ENCODE measurements at places on chromosomes 3 and 15.

- no peak for DNase-seq
Measured at GRCh38 chr3:25468866-25469319, 40.8 kb downstream of the RARB start.

DNA sequence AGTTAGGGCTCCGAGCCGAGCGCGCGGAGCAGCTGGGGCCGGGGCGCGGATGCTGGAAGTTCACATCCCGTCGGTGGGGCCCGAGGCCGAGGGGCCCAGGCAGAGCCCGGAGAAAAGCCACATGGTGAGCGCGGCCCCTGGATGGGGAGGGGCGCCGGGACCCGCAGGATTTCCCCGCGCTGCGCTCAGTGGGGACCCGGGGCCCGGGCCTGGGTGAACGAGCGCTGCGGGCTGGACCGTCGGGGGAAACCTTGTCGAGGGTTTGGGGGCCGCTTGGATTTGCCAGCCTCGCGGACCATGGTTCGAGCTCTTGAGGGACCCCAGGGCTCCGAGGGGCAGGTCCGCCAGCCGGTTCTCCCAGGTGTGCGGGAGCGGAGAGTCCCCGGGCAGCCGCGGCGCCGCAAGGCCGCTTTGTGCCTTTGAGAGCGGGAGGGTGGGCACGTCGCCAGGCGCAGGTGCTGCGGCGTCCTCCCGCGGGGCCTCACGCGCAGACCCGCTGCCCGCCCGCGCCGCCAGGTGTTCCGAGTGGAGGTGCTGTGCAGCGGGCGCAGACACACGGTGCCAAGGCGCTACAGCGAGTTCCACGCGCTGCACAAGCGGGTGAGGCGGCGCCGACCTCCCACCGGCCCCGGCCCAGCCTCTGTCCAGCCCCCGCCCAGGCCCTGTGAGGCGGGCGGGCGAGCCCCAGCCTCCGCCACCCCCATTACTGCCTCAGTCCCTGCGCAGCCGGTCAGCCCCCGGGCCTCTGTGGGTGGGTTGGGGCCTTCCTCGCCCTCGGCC lies at the start of gene SNX22:
SNX22 (plus strand) TSS at position 5 of the 780 bp plus-strand sequence; CDS start at position 50, 45 bp downstream.
- DNase-seq, result no peak

DNA sequence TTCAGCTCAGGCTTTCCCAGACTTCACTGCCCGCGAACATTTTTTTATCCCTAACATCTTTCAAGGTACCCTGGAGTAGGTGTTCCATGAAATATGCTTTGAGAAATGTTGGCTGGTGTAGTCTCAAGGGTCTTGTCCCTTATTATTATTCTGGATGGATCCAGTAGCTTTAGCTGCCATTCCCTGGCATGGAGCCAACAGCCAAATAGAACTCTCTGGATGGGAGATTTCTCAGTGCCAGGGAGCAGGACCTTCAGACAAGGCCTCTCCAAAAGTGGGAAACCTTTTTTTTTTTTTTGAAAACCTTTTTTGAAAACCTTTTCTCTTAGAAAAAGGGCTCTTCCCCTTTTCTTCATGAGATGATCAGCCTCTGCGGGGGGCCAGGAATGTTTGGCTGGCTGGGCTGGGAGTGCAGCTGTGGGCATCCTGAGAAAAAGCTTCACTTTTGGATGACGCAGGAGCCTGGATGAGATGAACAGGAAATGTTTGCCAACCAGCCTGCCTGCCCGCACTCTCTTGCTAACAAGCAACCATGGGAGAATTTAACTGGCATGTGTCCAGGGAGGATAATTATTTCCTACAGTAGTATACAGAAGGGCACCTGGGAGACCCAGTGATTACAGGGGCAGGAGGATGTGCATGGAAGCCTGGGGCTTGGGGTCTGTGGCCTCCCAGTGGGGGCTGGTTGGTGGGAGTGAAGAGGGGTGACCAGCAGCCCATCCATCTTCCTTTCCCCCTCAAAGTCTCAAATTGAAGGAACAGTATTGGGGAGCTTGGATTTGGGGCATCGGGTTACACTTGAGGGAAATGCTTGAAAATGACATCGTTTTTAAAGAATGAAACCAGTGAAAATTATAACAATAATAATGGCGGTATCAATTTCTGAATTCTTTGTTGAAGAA lies 109.1 kb upstream of the LRIG1 start:
- DNase-seq, result peak; percentile 28

DNA sequence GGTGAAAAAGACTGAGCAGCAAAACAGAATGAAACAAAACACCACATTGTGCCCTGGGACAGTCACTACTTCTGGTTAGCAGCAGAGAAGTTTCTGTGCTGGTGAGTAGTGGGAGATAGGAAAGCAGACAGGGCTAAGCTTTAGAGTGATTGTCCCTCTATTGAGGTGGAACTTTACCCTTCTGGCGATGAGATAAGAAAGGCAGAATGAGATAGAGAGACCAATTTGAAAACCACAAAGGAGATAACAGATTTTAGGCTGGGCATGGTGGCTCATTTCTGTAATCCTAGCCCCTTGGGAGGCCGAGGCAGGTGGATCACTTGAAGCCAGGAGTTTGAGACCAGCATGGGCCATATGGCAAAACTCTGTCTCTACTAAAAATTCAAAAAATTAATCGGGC lies 208.5 kb downstream of the TBL1XR1 start:
- DNase-seq, result no peak

Data from NCI-H1417 treated with DMSO at 0.1 percent for 48 hours (cell line).